ENCODE measurements at places on chromosomes 3 and 15.

- DNase-seq, result peak; percentile 36
Measured at GRCh38 chr3:52456169-52456799, 880 bp downstream of the NISCH start.

GRCh38 chr15:48557335-48557734 lies 88.2 kb downstream of the FBN1 start:
- DNase-seq, result no peak

DNA sequence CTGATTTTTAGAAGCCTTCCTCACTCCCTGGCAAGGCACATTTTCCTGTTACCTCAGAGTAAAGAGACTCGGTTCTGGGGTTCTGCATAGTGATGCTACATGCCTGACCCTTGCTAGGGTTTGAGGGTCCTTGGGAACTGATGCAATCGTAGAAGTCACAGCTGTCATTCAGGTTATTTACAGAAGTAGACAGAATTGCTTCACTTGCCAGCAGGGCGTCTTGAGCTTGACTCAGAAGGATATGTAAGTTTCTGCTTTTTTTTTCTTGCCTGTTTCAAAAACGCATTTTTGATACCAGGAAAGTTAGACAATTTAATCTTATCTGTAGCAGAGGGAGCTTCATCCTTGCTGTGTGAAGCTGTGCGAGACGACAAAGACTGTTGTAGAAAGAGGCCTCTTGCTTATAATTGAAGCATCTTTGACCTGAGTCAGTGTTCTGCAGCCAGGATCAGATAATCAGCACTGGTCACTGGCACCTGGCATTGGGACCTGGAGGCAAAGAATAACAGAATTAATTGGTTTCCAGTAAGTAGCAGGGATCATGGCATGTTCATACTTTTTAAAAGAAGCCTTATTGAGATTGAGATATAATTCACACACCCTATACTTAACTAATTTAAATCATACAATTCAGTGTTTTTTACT lies 24.8 kb downstream of the CACNA1D start:
- DNase-seq, result no peak

DNA sequence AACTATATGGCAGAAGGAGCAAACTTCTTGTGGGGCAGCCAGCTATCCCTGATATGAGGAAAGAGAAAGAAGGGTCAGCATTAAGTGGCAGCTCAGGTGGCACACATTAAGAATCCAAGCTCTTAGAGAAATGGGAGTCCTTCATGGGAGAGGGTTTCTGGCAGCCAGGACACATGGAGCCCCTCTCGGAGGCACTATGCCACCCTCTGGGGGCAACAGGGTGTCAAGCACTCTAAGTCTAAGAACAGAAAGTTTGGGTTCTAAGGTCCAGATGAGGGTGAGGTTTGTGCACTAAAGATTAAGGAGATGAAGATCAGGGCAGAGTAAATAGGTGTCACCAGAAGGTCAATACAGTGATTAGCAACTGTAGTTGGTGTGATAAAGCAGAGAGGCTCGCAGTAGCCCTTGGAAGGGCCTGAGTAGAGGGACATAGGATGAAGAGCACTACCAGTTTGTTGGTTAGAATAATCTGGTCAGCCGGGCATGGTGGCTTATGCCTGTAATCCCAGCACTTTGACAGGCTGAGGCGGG lies 89.3 kb downstream of the ST6GAL1 start:
- DNase-seq, result no peak

- DNase-seq, result no peak
Measured at GRCh38 chr3:197906850-197907187, 43.2 kb upstream of the RPL35A start.

DNA sequence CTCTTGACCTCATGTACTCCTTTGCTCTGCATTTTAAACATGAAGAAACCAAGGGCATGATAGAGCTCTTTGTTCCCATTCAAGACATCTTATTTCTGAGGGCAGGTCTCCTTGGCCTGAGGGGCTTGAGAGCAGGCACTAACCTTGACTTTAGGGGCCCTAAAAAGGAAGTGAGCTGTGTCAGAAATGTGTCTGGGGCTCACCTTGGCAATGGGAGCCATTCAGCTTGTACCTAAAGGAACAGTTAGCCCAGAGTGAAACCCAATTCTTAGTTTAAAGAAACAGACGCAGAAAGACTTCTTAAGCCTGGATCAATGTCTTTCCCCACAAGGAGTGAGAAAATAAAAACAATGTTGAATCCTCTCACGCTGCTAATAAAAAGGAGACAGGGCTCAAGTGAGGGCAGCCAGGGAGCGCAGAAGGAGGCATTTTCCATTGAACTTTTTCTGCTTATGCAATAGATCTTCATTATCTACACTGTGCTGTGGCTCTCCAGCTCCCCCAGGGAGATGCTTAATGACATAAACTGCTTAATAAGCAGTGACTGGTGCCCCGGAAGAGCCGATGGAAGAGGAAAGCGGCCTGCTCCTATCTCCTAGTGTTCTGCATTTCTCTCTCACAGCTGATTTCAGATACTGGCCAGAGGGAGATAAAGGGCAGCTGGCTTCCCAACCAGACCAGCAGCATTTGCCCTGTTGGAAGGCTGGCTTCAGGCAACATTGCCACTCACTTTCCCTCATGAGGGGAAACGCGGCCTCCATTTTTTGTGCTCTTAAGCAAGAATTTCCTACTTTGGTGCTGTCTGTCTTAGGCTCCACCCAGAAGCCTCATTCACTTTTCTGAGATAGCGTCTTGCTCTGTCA lies 152.0 kb downstream of the OPA1 start:
- DNase-seq, result no peak
